Stimulated activated CD4-positive, alpha-beta T cell treated with anti-CD3 and anti-CD28 coated beads, Interleukin-1b, Interleukin-23, amount 100 ng/mL, for 1 hour (primary cell): ENCODE measurements at places on chromosomes 16 and 17.

GRCh38 chr16:57016831-57017230, 27.5 kb downstream of the NLRC5 start:
- DNase-seq = no peak

- peak; percentile 29 for DNase-seq
Measured at GRCh38 chr17:16491703-16492612, at the start of gene LRRC75A. TSS of gene LRRC75A (minus strand) at chr17:16492193. CDS start at chr17:16491990, 203 bp downstream.

GRCh38 chr17:4808378-4808767, 1.4 kb downstream of the PLD2 start:
- DNase-seq = no peak

DNA sequence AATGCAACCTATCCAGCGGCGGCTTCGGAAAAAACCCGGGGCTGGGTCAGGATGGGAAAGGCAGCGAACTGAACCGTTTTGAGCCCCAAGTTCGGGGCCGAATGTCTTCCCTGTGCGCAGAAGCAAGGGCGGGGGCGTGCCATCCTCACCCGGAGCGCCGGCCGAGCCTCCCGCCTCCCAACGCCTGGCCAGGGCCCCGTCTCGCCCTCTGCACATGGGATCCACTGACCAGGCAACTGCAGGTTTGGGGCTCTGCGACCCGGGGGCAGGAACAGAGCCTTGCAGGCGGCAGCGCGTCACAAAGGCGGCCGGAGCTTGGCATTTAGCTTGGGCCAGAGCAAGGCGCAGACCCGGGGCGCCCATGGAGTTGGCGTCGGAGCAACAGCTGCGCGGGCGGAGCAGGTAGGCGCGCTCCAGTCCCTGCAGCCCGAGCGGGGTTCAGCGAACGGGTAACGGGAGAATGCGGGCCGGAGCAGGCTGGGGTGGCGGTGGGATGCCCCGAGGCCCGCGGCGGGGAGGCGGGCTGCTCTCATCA, at the start of gene FBXO39:
TSS of gene FBXO39 (plus strand) at position 345 of the 535 bp plus-strand sequence. CDS start 3,654 bp downstream, outside the sequence.
- DNase-seq = no peak

- DNase-seq = no peak
Measured at GRCh38 chr16:55735120-55735781, 79.5 kb downstream of the SLC6A2 start.

DNA sequence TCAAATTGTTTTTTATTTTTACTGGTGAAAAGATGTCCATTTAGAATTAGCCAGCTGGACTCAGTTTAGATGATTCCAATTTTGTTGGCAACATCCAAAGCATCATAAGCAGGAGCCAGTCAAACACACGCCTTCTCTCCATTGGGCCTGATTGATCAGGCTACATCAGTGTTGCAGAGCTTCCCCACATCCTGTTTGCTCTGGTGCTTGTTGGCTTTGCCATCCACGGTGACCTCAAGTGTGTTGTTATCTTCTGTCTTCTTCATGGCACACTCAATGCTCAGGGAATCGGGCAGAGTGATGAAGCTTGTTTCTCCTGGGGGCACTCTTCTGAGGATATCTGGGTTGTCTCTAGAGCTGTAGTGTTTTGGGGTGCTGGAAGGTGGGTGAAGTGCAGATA, 6.3 kb upstream of the NETO2 start:
- no peak for DNase-seq

DNA sequence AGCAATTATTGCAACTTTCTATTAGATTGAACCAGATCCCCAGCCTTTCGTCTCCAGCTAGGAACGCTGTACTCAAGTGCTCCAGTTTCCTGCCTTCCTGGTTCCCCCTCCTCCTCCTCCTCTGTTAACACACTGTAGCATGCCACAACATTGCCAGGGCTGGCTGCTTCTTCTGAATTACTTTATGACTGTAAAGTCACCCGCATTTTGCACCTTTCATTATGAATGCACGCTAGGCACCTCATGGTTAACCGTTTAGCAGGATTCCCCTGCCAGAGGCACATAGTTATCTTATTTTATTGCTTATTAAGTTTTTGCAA, 4.5 kb downstream of the ZNF423 start:
- no peak for DNase-seq

DNA sequence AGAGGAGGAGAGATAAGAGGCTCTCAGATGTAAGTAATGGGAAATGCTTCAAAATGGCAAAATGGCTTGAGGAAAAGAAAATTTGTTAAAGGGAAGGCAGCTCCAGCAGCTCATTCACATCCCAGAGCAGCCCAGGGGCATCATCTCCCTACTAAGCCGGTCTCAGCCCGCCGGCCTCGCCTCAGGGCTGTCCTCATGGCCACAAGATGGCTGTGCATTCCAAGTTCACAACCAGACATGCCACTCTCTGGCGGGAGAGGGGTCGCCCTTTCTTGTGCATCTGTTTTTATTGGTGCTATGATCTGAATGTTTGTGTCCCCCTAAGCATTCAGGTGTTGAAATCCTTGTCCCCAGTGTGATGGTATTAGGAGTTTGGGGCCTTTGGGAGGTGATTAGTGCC, 13.5 kb upstream of the SLC47A2 start:
- no peak for DNase-seq

- no peak for DNase-seq
Measured at GRCh38 chr17:56144223-56144622, 9.1 kb upstream of the ANKFN1 start.

- DNase-seq = no peak
Measured at GRCh38 chr16:73405851-73406250, 357.9 kb upstream of the ZFHX3 start.
